ENCODE measurements at places on chromosomes 6 and 20.

DNA sequence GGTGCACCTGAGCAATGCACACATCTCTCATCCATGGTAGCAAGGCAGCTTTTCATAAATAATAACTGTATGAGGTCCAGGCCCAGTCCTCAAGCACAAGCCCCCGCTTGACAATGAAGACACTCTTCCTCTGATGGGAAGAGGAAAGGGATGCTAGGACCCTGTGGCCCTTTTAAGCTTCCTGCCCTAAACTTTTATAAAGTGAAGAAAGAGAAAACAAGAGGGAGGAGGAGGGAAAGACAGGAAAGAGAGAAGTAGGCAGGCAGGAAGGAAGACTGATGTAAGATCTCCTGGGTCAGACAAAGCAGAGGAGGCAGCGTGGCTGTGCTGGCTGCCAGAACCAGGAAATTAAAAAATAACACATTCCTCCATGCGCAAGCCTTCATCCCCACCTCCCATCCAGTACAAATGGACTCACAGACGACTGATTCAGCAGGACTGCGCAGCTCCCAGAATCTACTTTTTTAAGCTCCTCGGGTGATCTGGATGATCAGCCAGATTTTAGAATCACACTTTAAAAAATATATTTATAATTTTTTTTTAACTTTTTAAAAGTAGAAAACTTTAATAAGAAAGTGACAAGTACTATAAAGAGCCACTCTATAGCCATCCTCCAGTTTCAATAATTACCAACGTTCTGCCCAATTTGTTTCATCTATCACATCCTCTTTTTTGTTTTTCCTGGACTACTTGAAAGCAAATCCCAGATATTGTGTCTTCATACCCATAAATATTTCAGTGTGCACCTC lies 16.5 kb downstream of the TNFAIP3 start:
- DNase-seq, result peak; percentile 23

- DNase-seq, result no peak
These were observed 159.9 kb upstream of the PCSK2 start for GRCh38 chr20:17066902-17067301.

DNA sequence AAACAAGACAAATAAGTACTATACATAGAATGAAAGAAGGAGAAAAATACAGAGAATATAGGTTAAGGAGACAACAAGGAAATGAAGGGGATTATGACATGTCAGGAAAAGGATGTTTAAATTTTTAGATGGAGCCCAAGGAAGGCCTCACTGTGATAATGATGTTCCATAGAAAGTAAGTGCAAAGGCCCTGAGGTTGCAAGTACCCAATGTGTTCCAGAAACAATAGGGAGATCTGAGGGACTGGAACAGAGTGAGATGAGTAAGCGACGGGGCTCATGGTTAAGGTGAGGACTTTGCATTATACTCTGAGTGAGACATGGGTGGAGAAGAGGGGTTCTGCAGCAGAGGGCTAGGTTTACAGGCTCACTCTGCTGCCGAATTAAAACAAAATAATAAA lies 122.8 kb upstream of the BCLAF1 start:
- DNase-seq, result no peak

- peak; percentile 7 for DNase-seq
These were observed 36.0 kb upstream of the FOXO3 start for GRCh38 chr6:108524528-108525248.

- DNase-seq, result no peak
These were observed 265.4 kb upstream of the CDH4 start for GRCh38 chr20:60986506-60987156.

DNA sequence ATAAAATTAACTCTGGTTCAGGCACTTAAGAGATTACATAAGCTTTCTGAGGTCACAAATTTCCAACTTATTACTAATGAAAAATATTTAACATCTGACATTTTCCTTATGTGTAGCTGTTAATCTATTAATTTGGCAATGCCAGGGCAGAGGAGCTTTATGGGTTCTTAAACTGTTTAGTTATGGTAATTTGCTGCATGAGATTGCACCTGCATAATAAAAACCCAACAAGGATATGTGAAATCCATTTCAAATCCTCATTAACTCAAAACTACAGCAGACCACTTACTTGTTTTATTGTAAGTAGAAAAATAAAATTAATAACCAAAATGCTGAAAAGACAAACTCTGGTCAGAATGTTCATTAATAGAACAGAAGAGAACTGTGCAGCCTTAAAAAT lies 98.1 kb downstream of the PREP start:
- DNase-seq, result no peak

DNA sequence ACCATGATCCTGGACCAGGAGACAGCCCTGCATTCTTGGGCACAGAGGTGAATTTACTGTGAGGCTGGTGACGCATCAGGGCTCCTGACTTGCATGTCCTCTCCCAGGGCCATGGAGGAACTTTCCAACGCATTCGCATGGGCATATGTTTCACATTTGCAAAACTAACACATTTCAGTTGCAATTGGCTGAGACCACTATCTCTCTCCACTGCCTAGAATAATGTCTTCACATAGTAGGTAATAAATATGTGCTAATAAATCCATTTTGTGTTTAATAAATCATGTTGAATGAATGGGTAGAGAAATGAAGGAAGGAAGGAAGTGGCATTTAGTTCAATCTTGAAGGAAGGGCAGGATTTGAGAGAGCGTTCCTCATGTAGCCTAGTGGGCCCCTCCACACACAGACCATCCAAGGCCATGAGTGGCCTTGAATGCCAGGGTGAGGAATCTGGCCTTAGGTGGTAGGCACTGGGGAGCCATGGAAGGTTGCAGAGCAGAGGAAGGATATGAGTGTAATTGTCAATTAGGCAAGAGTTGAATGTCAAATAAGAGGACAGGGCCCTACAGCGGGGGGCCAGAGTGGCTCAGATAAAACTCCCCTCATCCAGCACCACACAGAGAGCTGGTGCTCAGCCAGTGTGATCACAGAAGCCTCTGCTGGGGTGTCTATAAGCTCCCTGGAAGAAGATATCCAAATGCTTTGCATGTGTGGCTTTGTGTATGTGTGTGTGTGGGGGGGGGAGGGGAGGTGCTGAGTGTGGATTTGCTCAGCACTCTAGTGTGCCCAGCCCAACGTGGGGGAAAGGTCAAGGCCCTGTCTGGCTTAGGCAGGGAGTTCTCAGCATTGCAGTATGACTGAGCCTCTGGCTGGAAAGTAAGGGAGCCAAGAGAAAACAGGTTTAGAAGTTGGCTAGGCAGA lies 30.9 kb upstream of the CCN5 start:
- DNase-seq, result no peak

- peak; percentile 56 for DNase-seq
These were observed 137.2 kb downstream of the MAP3K4 start for GRCh38 chr6:161128680-161129196.

All from mesenchymal stem cell (in vitro differentiated cells and primary cell).